NCI-H510A (cell line): ENCODE measurements at places on chromosomes 6 and 20.

- no peak for DNase-seq
Measured at GRCh38 chr6:145743332-145743731, 8.0 kb upstream of the EPM2A start.

DNA sequence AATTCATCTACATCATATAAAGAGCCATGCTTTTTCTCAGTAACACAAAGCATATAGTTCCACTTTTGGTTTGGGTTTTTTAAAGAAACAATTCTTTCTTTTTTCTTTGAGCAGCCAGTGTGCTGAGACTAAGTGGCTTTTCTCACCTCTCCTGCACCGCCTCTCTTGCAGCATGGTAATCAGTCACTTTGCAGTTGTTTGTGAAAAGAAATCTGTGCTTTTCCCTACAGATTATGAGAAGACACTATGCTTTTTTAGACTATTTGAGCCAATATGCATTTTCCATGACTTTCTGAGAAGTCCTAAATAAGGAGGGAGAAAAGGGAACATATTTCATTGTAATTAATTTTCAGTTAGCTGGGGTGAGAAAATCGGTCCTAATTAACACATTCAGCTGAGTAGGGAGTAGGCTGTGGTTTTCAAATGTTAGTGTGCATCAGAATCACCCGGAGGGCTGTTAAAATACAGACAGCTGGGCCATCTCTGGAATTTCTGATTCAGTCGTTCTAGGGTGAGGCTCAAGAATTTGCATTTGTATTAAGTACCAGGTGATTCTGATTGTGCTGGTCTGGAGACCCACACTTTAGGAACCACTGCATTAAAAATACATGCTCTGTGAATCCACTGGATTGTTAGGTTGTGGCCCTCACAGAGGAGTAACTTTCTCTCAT, 155.2 kb downstream of the TINAG start:
- DNase-seq = no peak

DNA sequence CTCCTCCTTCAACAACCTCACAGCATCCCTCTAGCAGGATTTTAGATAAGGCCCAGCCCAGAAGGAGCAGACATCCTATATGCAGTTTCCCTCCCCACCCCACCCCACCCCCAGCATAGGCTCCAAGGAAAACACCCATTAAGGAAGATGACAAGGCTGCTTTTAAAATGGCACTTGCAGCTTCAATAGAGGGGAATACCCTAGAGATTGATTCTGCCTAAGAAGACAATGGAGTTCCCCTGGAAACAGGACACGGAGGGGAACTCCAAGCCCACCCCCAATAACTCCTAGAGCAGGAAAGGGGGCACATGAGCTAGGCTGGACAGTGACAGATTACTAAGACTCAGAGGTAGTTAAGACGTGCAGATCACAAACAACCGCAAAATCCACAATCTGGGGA, 34.7 kb downstream of the CPNE5 start:
- no peak for DNase-seq

GRCh38 chr6:139380168-139380567, 5.7 kb upstream of the CITED2 start:
- DNase-seq = no peak

GRCh38 chr6:74181471-74181870, 485.5 kb downstream of the CD109 start:
- DNase-seq = no peak

GRCh38 chr20:23782366-23782983, 31.7 kb upstream of the CST1 start:
- DNase-seq = no peak

- DNase-seq = no peak
Measured at GRCh38 chr20:49291200-49291599, 13.3 kb upstream of the ZNFX1 start.

GRCh38 chr6:37324131-37325033, 29.4 kb upstream of the RNF8 start:
- no peak for DNase-seq

GRCh38 chr6:100258752-100259151, 206.0 kb downstream of the SIM1 start:
- no peak for DNase-seq

DNA sequence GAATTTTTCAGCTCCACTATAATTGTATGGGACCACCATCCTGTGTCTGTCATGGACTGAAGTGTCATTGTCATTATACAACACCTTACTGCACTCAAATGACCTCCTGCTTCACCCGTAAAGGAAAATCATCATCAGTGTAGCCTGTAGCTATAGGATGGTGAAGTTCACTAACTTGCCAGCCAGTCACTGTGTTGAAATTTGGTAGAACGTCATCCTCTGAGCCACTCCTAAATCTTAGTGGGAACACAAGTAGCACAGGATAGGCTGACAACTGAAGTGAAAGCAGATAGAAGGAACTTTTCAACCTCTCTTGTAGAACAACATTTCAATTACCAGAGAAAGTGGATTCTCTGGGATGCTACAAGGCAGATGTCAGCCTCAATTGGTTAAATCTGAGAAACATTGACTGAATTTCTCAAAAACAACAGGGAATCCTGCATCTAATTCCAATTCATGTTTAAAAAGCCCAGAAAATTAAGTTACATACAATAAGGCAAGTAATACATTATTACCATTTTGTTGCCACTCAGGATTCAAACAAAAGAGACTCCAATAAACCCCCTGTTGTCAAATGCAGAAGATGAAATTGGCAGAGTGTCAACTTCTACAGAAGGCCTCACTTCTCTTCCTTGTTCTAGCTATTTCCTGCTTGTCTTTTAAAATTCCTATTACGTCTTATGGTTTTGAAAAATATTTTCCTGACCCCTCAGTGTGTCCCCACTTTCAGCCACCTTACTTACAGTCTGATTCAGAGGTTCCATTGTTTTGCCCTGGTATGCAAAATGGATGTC, 647.9 kb upstream of the AGPAT4 start:
- DNase-seq = no peak

DNA sequence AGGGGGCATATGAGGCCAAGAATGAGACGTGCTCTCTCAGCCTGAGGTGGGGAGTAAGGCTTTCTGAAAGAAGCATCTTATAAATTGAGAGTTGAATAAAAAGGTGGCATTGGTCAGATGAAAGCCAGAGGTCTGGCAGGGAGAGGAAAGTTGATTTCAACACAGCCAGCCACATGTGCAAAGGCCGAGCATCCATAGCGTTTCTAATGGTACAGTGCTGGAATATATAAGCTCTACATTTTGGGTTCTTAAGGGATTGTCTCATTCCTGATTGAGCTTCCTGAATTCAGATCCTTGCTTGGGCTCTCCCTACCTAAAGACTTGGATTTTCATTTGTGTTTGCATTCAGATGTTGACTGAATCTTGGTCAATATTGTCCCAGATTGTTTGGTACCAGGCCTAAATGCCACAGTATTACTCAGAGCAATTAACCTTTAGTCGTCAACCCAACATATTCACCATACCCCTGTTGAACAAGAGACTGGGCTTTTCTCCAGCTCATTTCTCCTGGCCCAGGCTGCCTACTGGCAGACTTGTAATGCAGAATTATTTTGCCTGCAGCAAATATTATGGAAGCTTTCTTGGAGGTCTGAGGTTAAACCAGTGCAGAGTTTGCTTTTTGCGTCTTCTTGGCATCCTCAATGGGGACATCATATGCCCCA, 14.5 kb upstream of the BCAS1 start:
- DNase-seq = no peak

DNA sequence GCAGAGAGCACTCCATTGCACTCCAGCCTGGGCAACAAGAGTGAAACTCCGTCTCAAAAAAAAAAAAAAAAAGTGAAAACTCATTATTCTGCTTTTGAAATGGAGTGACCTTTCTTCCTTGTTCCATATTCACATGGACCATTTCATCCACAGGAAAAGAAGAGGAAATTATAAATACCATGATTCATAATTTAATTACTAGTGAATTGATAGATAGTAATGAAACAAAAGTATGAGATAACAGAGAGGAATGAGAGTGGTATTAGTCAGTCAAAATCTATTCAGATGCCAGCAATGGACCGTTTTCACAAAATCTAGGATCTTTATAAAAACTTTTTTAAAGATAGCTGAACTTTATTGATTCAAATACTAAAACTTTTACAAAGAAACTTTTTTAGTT, 443.1 kb upstream of the FLRT3 start:
- no peak for DNase-seq

DNA sequence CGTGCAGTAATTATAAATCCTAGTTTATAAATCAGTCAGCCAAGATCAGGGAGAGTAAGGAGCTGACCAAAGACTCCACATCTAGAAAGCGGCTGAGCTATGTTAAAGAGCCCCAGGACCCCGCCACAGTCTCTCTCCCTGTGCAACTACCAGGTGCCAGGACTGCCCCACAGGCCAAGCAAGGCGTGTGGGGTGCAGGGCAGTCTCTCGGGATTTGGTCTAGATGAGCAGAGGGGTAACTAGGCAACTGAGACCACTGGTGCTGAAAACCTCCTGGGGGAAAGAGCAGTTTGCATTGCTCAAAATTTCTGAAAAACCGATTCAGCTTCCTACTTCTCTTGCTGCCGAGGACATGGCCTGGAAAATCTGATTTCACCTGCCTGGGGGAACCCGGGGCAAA, 10.4 kb downstream of the PMEPA1 start:
- no peak for DNase-seq

- no peak for DNase-seq
Measured at GRCh38 chr6:113893866-113894265, 36.7 kb downstream of the MARCKS start.

DNA sequence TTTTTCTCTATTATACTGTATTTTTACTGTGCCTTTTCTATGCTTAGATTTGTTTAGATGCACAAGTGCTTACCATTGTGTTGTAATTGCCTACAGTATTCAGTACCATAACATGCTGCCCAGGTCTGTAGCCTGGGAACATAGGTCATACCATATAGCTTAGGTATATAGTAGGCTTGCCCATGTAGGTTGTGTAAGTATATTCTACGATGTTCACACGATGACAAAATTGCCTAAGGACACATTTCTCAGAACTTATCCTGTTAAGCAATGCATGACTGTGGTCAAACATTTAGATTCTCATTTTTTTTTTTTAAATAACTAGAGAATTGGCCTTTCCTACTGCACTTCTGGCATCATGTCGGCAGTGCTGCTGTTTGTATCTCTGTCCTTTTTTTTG, 253.7 kb upstream of the SUPT3H start:
- no peak for DNase-seq

- no peak for DNase-seq
Measured at GRCh38 chr20:40945754-40946450, 82.7 kb upstream of the TOP1 start.

DNA sequence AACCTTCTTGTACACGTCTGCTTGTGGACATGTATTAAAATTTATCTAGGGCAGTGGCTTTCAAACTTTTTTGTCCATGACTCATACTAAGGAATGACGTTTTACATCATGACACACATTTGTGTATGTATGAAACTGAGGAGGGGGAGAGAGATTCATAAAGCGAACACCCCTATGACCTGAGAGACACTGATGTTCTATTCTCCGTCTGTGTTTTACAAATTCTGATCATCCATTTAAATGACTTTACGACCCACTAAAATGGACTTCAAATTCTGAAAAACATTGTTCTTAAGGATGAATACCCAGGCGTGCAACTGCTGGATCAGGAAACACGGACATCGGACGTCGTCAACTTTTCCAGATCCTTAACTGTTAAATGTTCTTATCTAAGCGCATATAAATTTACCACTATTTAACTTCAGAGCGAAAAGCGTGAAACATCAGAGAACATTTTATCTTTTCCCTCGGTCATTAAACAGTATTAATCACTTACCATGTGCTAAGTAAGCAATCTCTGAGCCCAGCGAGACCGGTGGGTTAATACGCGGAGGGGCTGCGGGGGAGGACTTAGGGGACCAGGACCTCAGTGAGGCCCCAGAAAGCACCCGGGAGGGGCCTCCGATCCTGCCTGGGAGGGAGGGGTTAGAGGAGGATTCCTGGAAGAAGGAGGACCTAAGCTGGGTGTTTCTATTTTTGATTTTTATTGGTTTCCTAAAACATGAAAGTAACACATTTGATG, 1.2 kb downstream of the PLAGL1 start:
- no peak for DNase-seq

GRCh38 chr6:12291839-12292604, 1.9 kb downstream of the EDN1 start:
- no peak for DNase-seq

DNA sequence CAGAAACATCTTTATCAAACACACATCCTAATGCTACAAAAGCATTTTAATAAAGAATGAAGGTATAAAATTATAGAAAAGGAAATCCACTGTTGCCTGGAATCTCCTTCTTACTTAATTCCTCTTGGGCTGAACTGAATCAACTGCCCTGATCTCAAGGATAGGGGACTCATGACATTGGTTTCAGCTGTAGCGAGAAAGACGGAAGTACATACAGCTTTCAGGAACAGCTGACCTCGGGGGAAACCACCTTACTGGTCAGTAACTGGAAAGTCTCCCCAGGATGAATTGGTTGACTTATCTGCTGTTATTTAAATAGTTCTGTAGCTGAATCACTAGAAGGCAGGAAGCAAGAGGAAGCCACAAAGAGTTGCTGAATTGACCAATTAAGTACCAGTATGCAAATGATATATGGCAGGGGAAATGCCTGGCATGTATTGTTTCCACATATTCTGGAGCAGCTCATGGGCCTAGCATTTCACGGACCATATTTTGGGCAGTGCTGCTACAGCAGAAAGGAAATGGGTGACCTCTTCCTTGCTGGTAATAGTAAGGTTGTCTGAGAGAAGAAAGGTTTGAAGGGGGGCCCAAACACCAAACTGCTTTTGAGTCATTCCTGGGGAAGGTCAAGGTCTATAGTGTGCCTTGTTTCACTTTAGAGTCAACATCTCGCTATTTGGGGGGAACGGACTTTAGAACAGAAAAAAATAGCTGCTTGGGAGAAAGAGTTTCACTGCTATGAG, 43.7 kb upstream of the MAP7 start:
- no peak for DNase-seq

DNA sequence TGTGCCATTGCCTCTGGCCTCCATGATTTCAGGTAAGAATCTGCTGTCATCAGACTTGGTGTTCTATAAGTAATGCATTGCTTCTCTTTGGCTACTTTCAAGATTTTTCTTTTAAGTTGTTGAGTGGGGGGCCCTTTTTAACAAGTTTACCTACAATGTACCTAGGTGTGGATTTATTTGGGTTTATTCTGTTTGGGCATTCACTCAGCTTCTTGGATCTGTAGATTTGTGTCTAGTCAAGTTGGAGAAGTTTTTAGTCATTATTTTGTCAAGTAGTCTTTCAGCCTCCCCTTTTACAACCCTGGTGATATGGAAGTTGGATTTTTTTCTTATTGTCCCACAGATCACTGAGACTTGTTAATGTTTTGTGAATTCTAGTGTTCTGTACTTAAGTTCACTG, 14.1 kb downstream of the ENPP5 start:
- DNase-seq = no peak

GRCh38 chr6:3919130-3919628, 70.0 kb downstream of the FAM50B start:
- DNase-seq = peak; percentile 26
